GM12865 (cell line): ENCODE measurements at places on chromosomes 6 and 20.
A peak's percentile ranks its signal among the peaks of the same experiment; 100 is the strongest.

- DNase-seq, result peak; percentile 87
Observed at GRCh38 chr6:24060982-24061754, 64.8 kb upstream of the NRSN1 start.

DNA sequence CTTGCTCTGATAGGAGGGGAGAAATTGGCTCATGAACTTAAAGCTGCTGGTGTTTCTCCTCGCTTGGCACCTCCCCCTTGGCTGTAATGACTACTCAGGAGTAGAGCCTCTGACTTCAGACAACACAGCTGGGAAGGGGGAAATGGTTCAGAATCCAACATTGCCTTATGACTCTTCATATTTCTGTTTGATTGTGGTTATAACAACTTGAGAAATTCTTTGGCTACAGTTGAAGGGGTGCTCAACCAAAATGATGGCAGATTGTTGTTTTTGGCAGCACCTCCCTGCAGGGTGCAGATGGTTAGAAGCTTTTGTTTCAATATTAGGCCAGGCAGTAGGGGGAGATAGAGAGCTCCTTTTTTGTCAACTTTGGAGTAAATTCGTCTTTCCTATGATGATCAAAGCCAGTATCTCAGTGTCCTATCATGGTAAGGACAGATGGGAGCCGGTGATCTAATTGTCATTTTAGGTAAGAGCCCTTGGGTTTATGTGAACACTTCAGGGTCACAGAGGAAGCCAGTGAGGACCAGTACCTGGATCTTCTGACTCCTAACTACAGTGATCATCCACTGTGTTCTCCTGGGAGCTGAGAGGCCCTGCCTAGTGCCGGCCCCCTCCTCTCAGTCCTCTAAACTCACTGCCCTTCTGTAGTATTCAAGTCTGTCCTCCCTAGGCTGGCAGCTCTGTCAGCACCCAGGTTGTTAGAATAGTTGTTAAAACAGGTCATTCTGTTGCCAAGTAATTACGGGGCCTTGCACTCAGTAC is 39.9 kb downstream of the RPRD1B start:
- peak; percentile 70 for DNase-seq

DNA sequence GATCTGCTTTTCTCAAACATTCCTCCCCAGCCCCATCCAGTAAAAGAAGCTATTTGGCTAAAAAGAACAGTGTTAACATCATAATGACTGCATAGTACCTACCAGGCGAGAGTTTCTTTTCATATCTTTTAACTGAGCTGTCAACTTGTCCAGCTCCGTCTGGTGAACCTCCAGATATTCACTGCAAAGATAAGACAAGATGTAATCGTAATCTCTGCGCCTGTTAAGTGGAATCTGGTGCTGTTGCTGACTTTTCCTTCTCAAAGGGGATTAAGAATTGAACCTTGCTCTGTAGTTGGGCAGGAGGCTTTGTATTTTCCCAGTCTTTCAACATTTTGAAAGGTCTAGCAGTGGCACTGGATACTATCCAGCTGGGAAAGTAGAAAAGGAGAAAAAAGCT is 63.0 kb downstream of the RIPOR2 start:
- no peak for DNase-seq

DNA sequence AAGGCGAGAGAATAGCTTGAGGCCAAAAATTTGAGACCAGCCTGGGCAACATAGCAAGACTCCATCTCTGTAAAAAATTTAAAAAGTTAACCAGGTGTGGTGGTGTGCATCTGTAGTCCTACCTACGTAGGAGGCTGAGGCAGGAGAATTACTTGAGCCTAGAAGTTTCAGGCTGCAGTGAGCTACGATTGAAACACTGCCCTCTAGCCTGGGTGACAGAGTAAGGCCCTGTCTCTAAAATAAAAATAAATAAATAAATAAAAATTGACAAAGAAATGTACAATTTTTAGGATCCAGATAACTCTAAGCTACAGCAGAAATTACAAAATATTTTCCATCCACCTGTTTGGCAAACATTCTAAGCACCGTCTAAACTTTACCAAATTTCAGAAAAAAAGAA is 941.0 kb upstream of the ADGRB3 start:
- DNase-seq, result no peak
